Stimulated activated CD8-positive, alpha-beta memory T cell treated with anti-CD3 and anti-CD28 coated beads, Interleukin-7, amount 100 ng/mL, for 4 hours (primary cell): ENCODE measurements at places on chromosomes 16 and 17.

DNA sequence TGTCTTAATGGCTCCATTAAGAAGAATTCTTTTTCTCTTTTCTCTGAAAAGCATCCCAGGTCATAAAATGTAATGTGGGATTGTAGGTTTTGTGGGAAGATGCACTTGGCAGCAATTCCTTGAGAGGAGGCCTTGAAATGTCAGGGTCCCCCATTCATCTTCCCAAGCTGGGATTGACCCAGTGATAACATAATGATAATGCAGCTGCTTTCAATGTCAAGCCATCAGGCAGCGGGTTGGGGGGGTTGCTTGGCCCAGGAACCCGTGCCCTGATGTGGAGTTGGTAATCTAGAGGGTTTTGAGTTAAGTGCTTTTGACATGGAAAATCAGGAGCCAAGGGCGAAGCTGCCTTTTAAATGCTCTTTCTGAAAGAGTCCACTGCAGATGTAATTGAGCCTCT is 484.0 kb downstream of the WWOX start:
- DNase-seq = no peak

GRCh38 chr16:4984174-4984990 is 26.3 kb downstream of the SEC14L5 start:
- DNase-seq = no peak

GRCh38 chr16:80993834-80994233 is 12.9 kb downstream of the CMC2 start:
- DNase-seq = no peak

GRCh38 chr17:29726715-29727252 is 104.1 kb upstream of the CORO6 start:
- DNase-seq = no peak

DNA sequence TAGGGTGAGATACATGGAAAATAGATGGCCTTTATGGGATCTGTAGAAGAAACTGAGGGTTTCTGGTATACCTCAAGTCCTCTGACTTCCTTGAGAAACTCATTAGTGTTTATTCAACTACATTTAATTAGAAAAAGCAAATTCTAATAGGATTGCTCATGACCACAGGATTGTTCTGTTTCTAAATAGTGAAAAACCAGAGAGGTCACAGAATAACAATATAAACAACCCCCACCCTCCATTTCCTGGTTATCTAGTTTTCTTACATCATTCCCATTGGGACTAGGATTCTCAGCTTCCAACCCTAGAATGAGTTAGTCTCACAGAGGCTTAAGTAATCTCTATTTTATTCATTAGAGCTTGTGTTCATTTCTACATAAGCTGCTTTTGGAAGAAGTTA is 30.0 kb downstream of the SF3B3 start:
- no peak for DNase-seq

- no peak for DNase-seq
Measured at GRCh38 chr17:50037321-50038107, 18.4 kb upstream of the ITGA3 start.
